ENCODE measurements at places on chromosomes 13 and 19.

- DNase-seq = peak; percentile 19
Measured at GRCh38 chr13:110412132-110412914, 105.2 kb downstream of the COL4A2 start.

- no peak for DNase-seq
Measured at GRCh38 chr13:74966814-74967424, 515.0 kb downstream of the TBC1D4 start.

- no peak for DNase-seq
Measured at GRCh38 chr19:1423436-1424191, 14.6 kb upstream of the RPS15 start.

DNA sequence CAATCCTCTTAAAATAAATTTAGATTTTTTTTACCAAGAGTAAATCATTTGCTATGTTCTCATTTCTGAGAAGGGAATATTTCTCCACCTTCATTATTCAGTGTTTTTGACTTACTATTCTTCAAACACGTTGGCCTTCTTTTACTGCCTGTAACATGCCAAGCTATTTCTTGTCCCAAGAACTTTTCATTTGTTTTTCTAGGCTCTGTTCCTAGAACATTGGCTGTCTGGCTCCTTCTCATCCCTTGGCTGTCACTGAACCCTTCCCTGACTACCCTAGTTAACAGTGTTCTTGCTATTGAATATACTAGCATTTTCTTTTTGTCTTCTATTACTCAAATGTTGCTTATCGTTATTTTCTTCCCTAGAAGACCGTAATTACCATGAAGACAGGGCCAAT is 248.1 kb downstream of the ITGBL1 start:
- DNase-seq = no peak

- DNase-seq = no peak
Measured at GRCh38 chr19:38093154-38093553, 130.9 kb downstream of the DPF1 start.

GRCh38 chr19:15048885-15049541 is at the start of gene CASP14:
TSS of gene CASP14 (plus strand) at chr19:15049480. CDS start at chr19:15052252, 2,772 bp downstream.
- no peak for DNase-seq

DNA sequence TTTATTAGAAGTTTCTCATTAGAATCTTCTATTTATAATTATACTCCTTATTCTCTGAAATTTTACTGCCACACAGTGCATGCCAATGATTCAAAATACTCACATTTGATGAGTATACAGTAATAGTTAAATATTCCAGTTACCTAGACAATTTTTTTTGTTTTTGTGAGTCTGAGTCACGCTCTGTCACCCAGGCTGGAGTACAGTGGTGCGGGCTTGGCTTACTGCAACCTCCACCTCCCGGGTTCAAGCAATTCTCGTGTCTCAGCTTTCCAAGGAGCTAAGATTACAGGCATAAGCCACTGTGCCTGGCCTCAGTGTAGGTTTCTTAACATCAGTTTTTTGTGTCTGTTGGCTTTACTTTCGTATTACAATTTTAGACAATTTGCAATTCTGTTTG is 87.1 kb downstream of the ZNF486 start:
- no peak for DNase-seq

DNA sequence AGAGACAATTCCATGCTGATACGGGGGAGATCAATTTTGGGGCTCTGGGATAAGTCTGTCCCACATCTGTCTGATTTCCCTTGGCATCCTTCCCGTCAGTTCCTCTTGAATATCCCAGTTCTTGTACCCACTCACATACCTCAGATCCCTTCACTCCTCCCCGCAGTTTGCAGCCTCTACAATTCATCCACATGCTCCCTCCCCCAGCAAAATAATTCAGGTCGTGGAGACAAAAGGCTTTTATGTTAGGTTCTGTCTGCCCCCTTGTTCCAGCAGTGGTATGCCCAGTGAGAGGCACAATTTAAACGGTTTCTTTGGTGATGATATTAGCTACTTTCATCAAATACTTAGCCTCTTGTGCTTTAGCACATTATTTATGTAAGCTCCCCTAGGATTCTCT is 9.6 kb downstream of the RPS16 start:
- DNase-seq = no peak

DNA sequence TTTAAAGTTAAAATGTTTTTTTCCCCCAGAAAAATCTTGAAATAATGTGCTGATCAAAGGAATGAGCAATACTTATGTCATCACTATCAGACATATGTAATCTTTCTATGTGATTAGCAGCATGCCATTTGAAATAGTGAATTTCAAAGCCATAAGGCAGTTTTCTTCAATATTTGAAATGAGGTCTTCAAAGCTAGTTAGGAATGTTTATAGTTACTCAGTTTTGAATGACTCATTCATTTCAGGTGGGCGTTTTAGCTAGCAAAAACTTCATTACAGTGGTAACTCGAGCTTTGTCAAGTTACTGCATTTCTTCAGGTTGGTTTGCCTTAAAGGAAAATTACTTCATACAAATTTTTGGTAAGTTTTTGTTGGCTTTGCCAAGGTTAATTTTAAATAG is 102.1 kb downstream of the ATP8A2 start:
- no peak for DNase-seq

- no peak for DNase-seq
Measured at GRCh38 chr13:97938706-97939475, 14.6 kb upstream of the IPO5 start.

GRCh38 chr19:46849610-46850009 is 1.0 kb downstream of the AP2S1 start:
- DNase-seq = no peak

DNA sequence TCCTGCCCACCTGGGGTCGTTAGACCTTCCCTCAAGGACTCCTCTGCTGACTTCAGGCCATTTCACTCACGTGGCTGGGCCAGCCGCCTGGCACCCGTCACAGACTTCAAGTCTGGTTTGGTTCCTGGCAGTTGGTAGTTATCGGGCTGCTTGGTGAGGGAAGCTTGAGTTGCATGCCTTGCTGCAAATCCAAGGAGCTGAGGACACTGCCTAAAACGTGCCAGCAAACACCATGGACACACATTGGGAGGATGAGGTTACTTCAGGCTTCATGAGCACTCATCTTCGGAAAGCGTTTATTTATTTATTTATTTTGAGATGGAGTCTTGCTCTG is 2.6 kb downstream of the GPI start:
- DNase-seq = no peak

- no peak for DNase-seq
Measured at GRCh38 chr19:30169196-30169900, 202.8 kb upstream of the ZNF536 start.

GRCh38 chr19:55435020-55435419 is 8.1 kb downstream of the SHISA7 start:
- DNase-seq = no peak

- DNase-seq = no peak
Measured at GRCh38 chr19:3450796-3451411, 29.4 kb downstream of the SMIM24 start.

DNA sequence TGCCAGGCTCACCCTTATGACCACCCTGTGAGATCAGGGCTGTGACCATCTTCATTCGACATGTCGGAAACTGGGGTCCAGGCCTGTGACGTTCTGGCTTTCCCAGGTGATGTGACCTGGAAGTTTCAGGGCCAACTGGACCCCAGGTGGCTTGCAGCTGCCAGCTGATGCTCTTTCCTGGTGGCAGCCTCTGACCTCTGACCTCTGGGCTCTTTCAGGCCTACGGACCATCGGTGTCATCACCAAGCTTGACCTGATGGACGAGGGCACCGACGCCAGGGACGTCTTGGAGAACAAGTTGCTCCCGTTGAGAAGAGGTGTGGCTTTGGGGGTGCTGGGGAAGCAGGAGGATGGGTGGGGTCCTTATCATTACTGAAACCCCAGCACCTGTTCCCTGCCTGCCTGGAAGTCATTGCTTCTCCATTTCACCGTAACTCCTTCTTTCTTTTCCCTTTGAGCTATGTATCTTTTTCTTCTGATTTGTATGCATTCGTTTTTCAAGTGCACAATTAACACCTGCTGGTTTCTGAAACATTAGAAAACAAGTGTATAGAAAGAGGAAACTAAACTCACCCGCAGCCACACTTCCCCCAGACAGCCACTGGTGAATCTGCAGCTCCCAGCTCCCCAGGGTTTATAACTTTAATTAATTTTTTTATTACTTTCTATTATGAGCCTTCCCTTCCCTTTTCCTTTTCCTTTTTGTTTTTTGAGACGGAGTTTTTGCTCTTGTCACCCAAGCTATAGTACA is 58.9 kb downstream of the TMED1 start:
- no peak for DNase-seq

DNA sequence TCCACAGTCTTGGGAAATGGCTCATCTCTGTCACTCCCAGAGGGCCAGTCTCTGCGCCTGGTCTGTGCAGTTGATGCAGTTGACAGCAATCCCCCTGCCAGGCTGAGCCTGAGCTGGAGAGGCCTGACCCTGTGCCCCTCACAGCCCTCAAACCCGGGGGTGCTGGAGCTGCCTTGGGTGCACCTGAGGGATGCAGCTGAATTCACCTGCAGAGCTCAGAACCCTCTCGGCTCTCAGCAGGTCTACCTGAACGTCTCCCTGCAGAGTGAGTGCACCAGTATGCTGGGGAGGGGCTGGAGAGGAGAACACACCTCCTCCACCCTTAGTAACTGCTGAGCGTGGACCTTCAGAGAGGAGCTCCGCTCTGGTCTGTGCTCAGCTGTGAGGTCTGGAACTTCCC is 2.3 kb downstream of the SIGLEC9 start:
- no peak for DNase-seq

DNA sequence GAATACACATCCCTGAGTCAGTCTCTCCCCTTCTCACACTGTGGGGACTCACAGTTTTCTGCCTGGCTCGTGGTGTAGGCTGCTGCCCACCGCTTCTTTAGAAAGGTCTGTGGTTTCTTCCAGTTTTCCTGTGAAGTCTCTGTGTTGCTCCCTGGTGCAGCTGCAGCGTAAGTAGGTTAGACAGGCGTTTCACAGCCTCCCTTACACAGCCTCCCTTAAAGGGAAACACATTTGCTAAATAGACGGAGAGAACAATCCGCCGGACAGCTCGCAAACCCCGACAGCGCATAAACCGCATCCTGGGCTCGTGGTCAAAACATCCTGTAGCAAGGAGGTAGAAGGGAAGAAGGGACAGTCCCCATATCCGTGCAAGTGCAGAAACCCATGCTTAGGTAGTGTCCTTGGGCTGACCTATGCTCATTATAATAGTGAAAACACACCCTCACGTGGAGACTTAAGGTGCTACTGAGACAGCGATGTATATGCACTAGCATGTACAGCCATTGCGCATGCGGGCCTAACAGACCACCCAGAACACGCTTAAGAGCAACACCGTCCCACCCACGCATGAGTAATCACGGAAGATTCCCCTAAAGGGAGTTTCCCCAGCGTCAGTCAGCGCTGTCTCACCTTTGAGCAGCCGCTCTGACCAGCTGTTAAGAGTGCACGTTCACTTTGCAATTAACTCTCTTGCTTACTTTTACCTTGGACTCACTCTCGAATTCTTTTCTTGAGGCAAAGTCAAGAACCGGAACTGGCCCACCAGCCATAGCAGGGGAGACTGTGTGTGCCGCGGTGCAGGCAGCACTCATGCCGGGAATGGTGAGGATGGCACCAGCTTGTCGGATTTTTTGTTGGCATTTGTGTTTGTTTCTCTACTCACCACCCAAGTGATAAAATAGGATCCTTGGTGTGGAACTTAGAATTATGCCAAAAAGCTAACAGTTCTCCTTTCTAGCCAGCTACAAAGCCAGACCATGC is 16.6 kb downstream of the SIGLEC8 start:
- DNase-seq = peak; percentile 76

DNA sequence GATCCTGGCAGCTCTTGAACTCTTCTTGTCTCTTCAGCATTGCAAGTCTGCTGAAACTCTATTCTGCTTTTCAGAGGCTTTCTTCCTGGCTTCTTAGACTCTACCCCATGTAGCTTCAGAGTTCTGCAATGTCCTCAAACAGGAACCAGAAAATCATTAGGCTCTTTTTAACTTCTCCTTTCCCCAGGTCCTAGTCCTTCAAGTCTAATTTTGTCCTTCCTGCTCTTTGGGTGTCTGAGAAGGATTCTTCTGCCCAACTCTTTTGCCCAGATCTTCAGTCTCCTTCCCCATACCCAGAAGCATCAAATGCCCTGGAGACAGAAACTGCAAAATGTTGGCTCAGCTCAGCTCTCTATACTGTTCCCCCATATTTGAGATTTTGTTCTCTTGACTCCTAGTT is 50.0 kb upstream of the CALM3 start:
- DNase-seq = no peak

- no peak for DNase-seq
Measured at GRCh38 chr19:4568886-4569285, 9.4 kb upstream of the SEMA6B start.

- DNase-seq = no peak
Measured at GRCh38 chr13:40207001-40207478, 459.4 kb downstream of the FOXO1 start.

DNA sequence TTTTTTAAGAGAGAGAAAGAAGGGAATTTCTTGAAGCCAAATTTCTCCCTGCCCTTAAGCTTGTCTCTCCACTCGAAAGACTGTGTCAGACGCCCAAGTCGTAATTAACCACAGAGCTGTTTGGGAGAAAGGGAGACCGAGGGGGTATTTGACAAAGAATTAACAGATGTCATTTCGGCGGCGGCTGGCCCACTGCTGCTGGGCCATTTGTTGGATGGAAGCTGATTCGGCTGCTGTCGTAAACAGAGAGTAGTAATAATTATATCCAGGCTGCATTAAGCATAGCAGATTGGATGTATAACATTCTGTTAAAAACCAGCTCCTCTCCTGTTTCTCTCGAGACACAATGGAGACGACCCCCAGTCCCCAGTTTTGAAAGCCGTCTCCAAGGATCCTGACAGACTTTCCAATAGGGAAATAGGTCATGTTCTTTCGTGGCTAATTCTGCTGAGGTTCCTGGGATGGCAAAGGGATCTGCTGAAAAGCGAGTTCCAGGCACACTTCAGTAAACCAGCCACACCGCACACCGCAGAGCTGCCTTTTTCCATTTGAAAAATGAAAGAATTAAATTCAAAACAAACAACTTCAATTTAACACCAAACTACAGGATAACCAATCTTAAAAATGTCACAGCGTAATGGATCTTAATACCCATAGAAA is 71.5 kb downstream of the KCTD15 start:
- DNase-seq = no peak

GRCh38 chr13:65453982-65454381 is 1776.2 kb downstream of the PCDH9 start:
- DNase-seq = no peak

DNA sequence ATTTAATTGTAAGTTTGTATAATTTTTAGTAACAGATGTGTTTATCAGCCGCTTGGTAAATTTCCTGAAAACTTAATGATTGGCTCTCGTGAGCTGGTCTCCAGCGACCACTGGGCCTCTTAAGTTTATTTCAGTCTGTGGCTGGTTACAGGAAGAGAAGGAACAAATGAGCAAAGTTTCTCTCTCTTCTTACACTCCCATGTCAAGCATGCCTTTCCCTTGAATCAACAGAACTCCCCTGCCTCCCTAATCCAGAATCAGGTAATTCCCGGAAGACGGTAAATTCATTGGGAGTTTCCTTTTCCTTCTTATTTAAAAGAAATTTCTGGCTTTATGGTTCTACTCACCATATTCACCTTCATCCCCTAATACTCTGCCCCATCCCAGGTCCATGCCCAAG is 52.5 kb upstream of the POMP start:
- DNase-seq = no peak
